ENCODE measurements at places on chromosomes 2 and 18.
A peak's percentile ranks its signal among the peaks of the same experiment; 100 is the strongest.

GRCh38 chr2:108616318-108616717, 82.0 kb downstream of the LIMS1 start:
- H3K4me3 ChIP-seq = no peak overlapping the region
- H3K27ac ChIP-seq = no peak overlapping the region
- H3K36me3 ChIP-seq = no peaks in the 10 kb centered on the region
- H3K4me1 ChIP-seq = peaks cover 66% of the 10 kb centered on the region
- DNase-seq = no peak

- H3K27ac ChIP-seq = no peak overlapping the region
- DNase-seq = no peak
- H3K27me3 ChIP-seq = no peaks in the 10 kb centered on the region
- no peak overlapping the region for H3K4me3 ChIP-seq
- H3K36me3 ChIP-seq = no peaks in the 10 kb centered on the region
Observed at GRCh38 chr2:163324677-163325076, 411.1 kb downstream of the FIGN start.

GRCh38 chr2:222931659-222932058, 70.8 kb downstream of the ACSL3 start:
- DNase-seq = no peak
- no peaks in the 10 kb centered on the region for H3K27me3 ChIP-seq
- peak overlapping the region; percentile 3 for H3K27ac ChIP-seq
- H3K36me3 ChIP-seq = peaks cover 59% of the 10 kb centered on the region
- H3K4me3 ChIP-seq = no peak overlapping the region

GRCh38 chr2:17540813-17541530, 476 bp downstream of the VSNL1 start:
- H3K27ac ChIP-seq = no peak overlapping the region
- peaks cover 77% of the 10 kb centered on the region for H3K27me3 ChIP-seq
- no peak for DNase-seq
- H3K36me3 ChIP-seq = no peaks in the 10 kb centered on the region
- peak overlapping the region; percentile 79 for H3K4me3 ChIP-seq
- peaks cover 34% of the 10 kb centered on the region for H3K4me1 ChIP-seq

- DNase-seq = no peak
- no peak overlapping the region for H3K27ac ChIP-seq
- H3K4me3 ChIP-seq = no peak overlapping the region
Observed at GRCh38 chr2:45255563-45255962, 246.3 kb upstream of the SIX2 start.

DNA sequence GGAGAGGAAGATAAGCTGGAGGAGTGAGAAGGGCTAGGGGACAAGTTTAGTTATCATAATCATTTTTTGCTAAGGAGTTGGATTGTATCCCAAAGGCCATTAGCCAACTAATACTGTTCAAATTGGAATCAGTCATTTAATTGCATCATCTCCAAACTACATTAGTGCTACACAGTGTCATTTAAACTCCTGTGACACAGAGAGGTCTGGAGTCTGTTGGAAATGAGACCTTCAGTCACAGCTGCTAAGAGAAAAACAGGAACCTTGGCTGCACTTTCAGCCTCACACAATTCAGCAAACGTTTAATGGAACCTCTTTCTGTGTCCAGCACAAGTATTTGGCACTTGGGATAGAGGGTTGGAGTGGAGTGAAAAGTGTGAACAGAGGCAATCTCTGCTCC, 175.5 kb upstream of the MGAT5 start:
- H3K36me3 ChIP-seq = no peaks in the 10 kb centered on the region
- DNase-seq = no peak
- no peak overlapping the region for H3K27ac ChIP-seq
- peaks cover 2% of the 10 kb centered on the region for H3K4me1 ChIP-seq
- H3K27me3 ChIP-seq = peaks cover 28% of the 10 kb centered on the region

DNA sequence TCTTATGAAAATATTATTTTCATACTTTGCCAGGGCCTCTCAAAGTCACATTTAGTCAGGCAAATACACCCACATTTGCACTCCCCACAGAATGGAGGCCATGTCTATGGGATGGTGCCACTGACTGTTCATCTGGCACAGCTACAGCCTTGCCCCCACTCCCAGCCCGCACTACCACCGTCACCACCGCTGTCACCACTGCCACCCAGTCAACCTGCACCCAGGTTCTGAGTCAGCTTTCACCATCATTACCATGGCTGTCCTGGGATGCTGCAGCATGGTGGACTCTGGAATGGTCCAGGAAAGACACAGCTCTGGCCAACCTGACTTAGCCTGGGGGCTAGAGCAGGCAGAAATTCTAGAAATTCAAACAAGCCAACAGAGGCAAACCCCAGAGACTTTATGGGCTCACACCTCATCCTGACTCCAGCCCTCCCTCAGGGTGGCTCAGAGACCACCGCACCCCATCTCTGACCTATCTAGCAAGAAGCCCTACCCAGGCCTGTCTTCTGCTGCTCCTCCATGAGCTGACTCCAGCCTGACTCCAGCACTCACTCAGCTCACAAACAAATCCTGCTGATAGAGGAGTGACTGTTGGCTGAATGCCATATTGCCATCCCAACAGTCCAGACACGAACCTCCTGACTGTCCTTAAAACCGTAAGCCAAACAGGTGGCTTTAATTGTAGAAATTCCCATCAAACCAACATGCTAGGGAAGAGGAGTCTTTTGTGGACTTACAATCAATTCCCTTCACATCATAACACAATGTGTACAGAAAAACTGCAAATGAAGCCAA, 28.0 kb downstream of the DNER start:
- peak; percentile 75 for DNase-seq
- H3K27me3 ChIP-seq = no peaks in the 10 kb centered on the region
- no peak overlapping the region for H3K27ac ChIP-seq
- H3K36me3 ChIP-seq = no peaks in the 10 kb centered on the region
- no peak overlapping the region for H3K4me3 ChIP-seq

GRCh38 chr2:102803041-102803896, 41.4 kb downstream of the TMEM182 start:
- H3K4me3 ChIP-seq = no peak overlapping the region
- no peak for DNase-seq
- peaks cover 1% of the 10 kb centered on the region for H3K4me1 ChIP-seq
- no peak overlapping the region for H3K27ac ChIP-seq
- H3K27me3 ChIP-seq = no peaks in the 10 kb centered on the region

GRCh38 chr2:242031481-242032019, 162.0 kb downstream of the RTP5 start:
- DNase-seq = peak; percentile 71
- no peaks in the 10 kb centered on the region for H3K4me1 ChIP-seq
- no peaks in the 10 kb centered on the region for H3K36me3 ChIP-seq
- no peak overlapping the region for H3K27ac ChIP-seq

DNA sequence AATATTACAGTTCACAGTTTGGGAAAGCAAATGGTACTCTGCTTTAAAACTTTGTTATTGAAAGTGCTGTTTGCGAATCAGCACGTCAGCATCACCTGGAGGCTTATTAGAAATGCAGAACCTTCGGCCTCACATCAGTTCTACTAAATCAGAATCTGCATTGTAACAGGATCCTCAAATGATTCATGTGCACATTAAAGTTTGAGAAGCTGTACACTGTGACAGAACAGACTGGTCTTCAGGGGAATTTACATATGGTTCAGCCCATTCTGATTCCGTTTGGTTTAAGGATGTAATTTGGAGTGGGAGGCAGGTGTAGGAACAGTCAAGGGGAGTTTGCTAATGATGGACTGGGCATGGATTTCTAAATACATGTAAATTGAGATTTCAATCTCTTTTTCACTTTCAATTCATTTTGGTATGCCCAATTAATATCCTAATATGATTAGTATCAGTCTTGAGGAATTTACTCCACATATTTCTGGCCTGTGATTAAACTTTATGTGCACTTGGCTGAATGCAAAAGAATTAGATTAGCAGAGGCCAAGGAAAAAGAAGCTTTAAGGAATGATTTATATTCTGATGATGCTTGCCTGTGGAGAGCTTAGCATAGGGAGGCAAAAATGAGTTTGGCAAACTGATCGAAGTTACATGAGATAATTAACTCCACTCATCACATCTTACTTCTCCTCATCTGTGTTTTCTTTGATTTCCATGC, 248.8 kb downstream of the XIRP2 start:
- no peak overlapping the region for H3K4me3 ChIP-seq
- H3K4me1 ChIP-seq = peaks cover 36% of the 10 kb centered on the region
- no peaks in the 10 kb centered on the region for H3K27me3 ChIP-seq
- H3K36me3 ChIP-seq = no peaks in the 10 kb centered on the region
- H3K27ac ChIP-seq = no peak overlapping the region
- no peak for DNase-seq

DNA sequence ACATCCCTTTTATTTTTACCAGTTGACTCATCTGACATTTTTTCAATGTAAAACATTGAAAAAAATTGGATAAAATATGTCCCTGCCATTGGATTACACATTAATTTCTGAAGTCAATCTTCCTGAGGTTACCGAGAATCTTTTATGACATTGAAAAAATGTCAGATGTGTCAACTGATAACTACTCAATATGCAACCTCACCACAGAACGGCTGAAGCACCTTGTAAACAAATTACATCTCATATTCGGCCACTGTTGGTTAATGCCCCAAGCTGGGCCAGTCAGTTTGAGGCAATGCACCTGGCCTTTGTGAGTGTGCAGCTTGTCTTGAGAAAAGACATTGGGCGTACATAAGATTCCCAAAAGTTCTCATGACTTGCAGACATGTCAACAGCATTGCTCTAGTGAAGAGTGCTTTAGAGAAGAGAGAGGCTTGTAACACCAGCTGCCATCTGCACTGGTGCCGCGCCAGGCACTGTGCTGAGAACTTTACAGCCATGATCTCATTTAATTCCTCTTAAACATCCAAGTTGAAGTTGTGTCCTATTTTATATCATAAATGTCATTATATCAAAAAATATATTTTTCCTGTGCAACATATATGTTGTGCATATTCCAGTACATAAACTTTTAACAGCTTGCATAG, 112.7 kb upstream of the SLC35G4 start:
- DNase-seq = no peak
- no peaks in the 10 kb centered on the region for H3K36me3 ChIP-seq
- no peaks in the 10 kb centered on the region for H3K27me3 ChIP-seq
- no peak overlapping the region for H3K27ac ChIP-seq
- H3K4me1 ChIP-seq = peaks cover 36% of the 10 kb centered on the region

DNA sequence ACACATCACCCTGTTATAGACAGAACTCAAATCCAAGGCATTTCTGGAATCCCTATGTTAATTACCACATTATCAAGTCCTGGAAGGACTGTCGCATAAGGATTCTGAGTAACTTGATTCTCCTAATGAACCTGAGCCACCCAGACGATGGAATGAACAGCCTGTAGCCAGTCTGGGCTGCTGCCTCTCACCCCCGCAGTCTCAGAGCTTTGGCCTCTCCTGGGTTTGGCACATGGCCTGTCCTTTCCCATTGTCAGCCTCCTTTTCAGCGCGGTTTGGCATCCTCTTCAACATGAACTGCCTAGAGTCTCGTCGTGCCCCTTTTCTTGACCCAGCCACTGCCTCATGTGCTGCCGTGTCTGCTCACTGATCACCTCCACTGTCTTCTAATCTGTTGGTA, 147.6 kb downstream of the SLC8A1 start:
- H3K27ac ChIP-seq = no peak overlapping the region
- H3K27me3 ChIP-seq = no peaks in the 10 kb centered on the region
- H3K36me3 ChIP-seq = no peaks in the 10 kb centered on the region
- DNase-seq = no peak
- H3K4me3 ChIP-seq = no peak overlapping the region

DNA sequence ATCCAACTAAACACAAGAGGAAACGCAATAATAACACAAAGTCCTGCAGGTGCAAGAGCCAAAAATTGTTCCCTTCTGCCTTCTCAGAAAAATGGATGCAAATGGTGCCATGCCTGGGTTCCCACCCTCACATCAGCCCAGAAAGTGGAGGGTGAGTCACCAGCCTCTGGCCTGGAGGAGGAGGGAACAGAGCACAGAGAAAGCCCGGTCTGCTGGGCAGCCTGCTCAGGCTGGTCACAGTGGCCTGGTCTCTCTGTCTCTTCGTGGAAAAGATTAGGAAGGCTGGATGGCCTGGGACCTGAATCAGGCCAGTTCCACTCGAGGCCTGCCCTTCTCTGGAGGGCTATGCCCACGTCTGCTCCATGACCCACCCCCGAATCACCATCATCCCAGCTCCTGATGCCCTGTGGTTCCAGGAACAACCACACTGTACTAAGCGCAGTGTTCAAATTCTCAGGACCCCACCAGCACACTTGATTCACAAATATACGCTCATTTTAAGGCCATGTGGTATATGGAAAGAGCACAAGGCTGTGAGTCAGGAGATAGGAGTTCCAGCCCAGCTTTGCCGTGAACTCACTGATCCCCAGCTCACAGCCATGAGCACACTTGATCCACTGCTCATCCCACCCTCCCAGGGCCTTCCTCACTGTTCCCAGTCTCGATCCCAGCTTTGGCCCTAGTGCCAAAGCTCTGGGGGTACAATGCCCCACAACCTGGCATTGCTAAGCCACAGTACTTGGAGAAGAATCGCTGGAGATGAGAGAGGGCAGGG, 82.1 kb downstream of the ZBTB7C start:
- H3K36me3 ChIP-seq = no peaks in the 10 kb centered on the region
- H3K27me3 ChIP-seq = peaks cover 6% of the 10 kb centered on the region
- no peak overlapping the region for H3K4me3 ChIP-seq
- H3K27ac ChIP-seq = no peak overlapping the region
- no peak for DNase-seq
- H3K4me1 ChIP-seq = peaks cover 15% of the 10 kb centered on the region

DNA sequence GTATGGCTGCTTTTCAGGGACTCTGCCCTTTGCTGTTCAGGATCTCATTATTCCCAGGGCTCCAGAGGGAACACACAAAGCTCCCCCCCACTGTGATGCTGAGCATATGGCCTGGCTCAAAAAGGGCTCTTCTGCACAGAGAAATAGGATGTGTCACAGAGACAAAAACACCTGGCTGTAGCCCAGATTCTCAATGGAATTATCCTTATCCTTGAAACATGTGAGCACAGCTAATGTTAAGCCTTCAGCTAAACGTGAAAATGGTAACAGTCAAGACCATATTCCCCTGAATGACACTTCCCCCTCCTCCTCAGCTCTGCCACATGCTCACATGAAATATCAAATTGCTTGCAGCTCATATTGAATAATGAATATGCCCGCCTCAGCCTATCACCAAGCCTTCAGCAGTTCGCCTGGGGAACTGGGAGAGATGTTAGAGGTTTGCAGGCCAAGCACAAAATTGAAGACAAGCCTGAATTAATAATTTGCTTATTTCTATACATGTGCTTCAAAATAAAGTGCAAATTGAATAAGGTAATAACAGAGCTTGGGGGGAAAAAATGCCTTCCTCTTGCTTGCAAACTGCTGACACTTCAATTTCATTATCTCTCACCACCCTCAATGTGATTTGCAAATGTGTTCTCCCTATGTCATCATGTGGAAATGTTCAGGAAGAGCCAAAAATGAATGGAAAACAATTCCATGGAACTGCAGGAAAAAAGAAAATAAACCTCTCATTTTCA, 181.0 kb upstream of the HNRNPA3 start:
- DNase-seq = no peak
- H3K36me3 ChIP-seq = no peaks in the 10 kb centered on the region
- no peak overlapping the region for H3K4me3 ChIP-seq
- H3K4me1 ChIP-seq = no peaks in the 10 kb centered on the region

GRCh38 chr2:175008009-175008408, 2.8 kb upstream of the CHN1 start:
- DNase-seq = no peak
- H3K27ac ChIP-seq = no peak overlapping the region
- no peak overlapping the region for H3K4me3 ChIP-seq

- H3K27ac ChIP-seq = no peak overlapping the region
- peaks cover 88% of the 10 kb centered on the region for H3K27me3 ChIP-seq
- H3K4me3 ChIP-seq = peak overlapping the region; percentile 55
- H3K36me3 ChIP-seq = no peaks in the 10 kb centered on the region
- no peak for DNase-seq
Observed at GRCh38 chr2:181680937-181681811, 857 bp upstream of the NEUROD1 start.
